Stimulated activated CD8-positive, alpha-beta memory T cell treated with anti-CD3 and anti-CD28 coated beads, Interleukin-4, amount 100 ng/mL, for 48 hours (primary cell): ENCODE measurements at places on chromosomes 11 and 22.

- DNase-seq: no peak
These were observed 78.0 kb upstream of the SHANK2 start for GRCh38 chr11:71330349-71330748.

GRCh38 chr11:88398791-88399570 lies 61.4 kb upstream of the CTSC start:
- no peak for DNase-seq

- DNase-seq: no peak
These were observed 61.1 kb downstream of the NFAM1 start for GRCh38 chr22:42371099-42371498.

DNA sequence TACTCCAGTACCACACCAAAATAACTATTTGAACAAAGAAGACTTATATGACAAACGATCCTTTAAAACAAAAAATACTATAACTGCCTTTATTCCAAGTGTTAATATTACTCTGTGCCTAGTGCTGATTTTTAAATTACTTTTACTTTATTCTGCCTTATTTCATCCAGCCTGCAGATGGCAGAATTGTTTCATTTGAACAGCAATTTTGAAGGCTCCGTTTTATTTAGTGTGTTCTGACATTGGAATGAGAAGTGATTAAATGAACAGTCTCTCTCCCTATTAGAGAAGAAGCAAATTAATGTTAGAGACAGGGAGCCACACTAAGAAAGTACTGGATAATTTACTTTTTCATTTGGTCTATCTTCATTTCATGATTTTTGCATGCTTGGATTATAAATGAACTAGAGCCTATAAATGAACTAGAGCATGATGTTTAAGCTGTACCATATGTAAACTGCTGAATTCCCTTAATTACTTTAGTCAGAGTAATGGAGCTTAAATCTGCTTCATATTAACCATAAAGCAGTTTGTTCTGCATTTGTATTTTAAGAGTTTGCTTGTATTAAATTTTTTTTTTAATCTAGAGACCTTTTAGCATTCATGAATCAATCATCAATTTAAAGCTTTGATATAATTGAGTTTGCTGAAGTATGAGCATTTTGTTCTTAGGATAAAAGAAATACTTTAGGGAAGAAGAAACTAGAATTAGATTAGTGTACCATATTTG lies 9.8 kb downstream of the PDHX start:
- no peak for DNase-seq
